ENCODE measurements at places on chromosomes 2 and 18. TPM values are rescaled to one million over a fixed set of nuclear protein-coding genes. Genes with fewer than 3 reads are reported as not detected.

The C2orf42 gene
- 23.3 TPM for total RNA-seq

The CDK5R2 gene
- total RNA-seq, result not detected

The TSN gene
- 71.2 TPM for total RNA-seq

The RETSAT gene
- 18.7 TPM for total RNA-seq

The G6PC2 gene
- total RNA-seq, result not detected

The MTA3 gene
- total RNA-seq, result 45.0 TPM

The ACADL gene
- total RNA-seq, result not detected

The FARSB gene
- 58.5 TPM for total RNA-seq

The COPS8 gene
- 74.5 TPM for total RNA-seq

The LBX2 gene
- total RNA-seq, result 0.28 TPM

The TACR1 gene
- not detected for total RNA-seq

The CHRNA1 gene
- not detected for total RNA-seq

The CYP27C1 gene
- total RNA-seq, result not detected

The UGT1A4 gene
- total RNA-seq, result not detected
